Stimulated activated CD4-positive, alpha-beta T cell treated with anti-CD3 and anti-CD28 coated beads, TNF-alpha, amount 100 ng/mL, for 48 hours (primary cell): ENCODE measurements at places on chromosomes 7 and 10.

DNA sequence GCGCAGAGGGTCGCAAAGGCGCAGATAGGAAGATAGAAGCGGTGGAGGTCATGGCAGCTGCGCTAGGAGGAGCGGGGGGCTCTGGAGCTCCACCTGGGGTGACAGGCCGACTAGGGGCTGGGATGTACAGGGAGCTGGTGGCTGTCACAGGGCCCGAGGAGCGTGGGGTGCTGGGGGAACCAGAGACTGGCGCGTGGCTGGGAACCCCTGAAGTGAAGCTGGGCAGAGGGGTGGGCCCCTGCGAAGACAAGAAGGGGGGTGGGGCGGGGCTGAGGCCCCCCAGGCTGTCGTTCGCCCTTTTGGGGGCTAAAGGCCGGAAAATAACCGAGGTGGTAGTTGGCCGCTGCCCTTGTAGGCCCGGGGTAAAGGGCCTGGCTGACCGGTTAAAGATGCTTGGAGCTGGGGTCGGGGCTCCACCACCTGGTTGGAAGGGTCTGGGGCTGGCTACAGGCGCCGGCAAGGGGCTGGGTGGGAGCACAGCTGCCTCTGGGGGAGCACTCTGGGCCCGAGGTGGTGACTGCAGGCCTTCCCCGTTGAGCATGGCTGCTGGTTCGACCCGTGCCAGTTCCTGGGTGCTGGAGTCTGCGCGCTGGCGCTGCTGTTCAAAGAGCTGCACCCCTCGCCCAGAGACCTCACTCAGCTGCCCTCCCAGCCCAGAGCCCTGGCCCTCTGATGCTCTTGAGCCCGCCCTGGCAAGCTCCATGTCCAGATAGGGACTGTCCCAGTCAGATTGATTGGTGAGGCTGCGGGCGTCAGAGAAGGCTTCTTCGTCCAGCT is 6.8 kb upstream of the MYOZ1 start:
- no peak for DNase-seq

GRCh38 chr10:21976739-21977138 is 26.8 kb downstream of the DNAJC1 start:
- DNase-seq, result no peak

- DNase-seq, result no peak
These were observed 229.0 kb downstream of the PRPF18 start for GRCh38 chr10:13815756-13816155.

- no peak for DNase-seq
These were observed 183.9 kb downstream of the EBF3 start for GRCh38 chr10:129780198-129780597.

GRCh38 chr7:143382791-143383641 is 1.9 kb downstream of the ZYX start:
- no peak for DNase-seq

GRCh38 chr10:106502641-106503040 is 661.9 kb downstream of the SORCS1 start:
- no peak for DNase-seq
